Stimulated activated naive CD8-positive, alpha-beta T cell treated with anti-CD3 and anti-CD28 coated beads, Interleukin-15, amount 100 ng/mL, for 72 hours (primary cell): ENCODE measurements at places on chromosomes 12 and 14.
A peak's percentile ranks its signal among the peaks of the same experiment; 100 is the strongest.

GRCh38 chr12:6426882-6427671, 17.7 kb upstream of the CD27 start:
- peak; percentile 90 for DNase-seq

GRCh38 chr14:98198385-98198784, 1073.6 kb downstream of the BCL11B start:
- DNase-seq, result no peak

DNA sequence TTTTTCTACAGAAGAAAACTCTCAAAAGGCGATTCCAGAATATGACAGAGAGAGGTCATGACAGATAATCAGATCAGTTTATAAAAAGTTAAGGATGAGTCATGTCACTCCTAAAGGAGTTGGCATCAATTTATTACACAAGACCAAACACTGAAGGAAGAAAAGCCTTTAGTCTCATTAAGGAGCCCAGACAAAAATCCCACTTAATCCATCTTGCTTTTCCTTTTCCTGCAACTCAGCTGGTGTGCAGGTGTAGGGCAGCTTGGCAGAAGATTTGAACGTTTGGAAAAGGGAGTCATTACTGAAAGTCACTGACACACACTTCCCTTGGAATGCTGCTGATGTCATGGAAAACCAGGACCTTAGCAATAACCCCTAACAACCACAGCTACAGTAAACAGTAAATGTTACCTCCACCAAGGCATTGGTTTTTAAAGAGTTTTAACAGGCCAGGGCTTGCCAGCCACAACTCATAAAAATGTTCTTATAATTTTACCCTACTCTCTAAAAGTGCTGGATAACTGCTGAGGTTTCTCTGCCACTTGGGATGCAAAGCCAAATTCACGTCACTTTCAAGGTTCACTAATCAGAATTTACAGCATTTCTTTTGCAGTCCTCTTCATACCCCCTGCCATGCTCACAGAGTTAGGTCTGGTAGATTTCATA, 320.6 kb downstream of the RAD51B start:
- no peak for DNase-seq

DNA sequence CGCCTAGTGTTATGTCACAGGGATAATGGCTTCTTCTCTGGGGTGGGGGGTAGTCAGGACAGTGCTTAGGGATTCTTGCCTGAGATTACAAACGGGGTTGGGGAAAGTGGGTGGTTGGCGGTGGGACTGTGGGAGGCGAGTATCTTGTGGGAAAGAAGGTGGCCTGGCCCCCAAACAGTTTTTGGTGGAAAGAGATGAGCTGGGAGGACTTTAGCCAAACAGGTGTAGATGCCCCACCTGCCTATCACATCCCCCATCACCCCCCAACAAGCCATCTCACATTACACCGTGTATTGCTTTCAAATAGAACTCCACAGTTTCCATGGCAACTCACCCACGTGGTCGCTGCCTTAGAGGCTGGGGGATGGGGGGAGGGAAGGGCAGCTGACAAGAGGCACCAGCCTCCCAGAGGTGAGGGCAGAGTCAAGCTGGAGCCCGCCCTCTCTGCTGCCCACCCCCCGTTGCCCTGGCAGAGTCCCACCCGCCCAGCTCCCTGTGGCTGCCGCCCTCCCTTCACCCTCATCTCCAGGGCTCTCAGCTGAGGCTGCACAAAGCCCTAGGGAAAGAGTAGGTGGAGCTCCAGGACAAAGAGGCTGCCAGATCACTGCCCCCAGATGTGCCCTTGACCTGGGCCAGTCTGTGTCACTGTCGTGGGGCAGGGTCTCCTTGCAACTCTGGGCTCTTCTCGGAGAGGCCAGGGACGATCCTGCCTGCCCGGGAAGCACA, 98.3 kb downstream of the LRRC74A start:
- no peak for DNase-seq

GRCh38 chr14:75748336-75748735, 87.3 kb downstream of the TTLL5 start:
- no peak for DNase-seq

DNA sequence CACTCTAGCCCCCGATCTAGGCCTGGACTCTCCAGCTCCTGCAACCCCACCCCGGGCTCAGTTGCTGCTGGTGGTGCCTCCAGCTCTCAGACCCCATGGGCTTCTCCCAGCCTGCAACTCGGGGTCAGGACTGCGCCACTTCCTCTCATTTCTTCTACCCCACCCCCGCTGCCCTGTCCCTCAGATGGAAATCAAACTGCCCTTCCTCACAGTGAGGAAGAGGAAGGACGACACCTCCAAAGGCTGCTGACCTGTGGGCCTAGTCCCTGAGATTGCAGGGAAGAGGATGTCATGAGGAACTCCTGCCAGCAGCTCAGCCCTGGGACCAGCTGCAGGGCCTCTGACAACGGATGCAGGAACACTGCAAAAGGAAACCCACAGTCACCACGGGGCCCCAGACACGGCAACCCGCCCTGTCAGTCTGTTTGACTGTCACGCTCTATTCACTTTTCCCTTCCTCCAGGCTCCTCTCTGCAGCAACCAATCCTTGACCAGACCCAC, 29.3 kb upstream of the PNMA1 start:
- no peak for DNase-seq

GRCh38 chr12:110940933-110941332, 20.6 kb upstream of the MYL2 start:
- no peak for DNase-seq
